Mesenchymal stem cell (in vitro differentiated cells and primary cell): ENCODE measurements at places on chromosomes 4 and X.

DNA sequence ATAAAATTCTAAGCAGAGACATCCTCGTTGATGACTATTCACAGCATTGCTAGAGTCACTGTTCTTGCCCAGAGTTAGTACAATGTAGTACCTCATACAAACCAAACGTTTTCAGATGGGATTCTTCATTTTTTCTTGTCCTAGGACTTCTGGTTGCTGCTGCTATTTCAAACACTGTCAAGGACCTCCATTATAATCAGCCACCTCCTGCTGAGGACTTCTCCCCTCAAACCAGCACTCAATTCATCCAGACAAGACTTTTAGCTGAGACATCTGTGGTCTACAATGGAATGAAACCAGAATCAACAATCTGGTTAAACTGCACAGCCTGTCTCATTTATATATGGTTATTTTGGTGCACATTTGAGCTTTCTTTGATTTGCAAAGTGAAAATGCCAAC is 1008.8 kb downstream of the STPG2 start:
- no peak for DNase-seq

DNA sequence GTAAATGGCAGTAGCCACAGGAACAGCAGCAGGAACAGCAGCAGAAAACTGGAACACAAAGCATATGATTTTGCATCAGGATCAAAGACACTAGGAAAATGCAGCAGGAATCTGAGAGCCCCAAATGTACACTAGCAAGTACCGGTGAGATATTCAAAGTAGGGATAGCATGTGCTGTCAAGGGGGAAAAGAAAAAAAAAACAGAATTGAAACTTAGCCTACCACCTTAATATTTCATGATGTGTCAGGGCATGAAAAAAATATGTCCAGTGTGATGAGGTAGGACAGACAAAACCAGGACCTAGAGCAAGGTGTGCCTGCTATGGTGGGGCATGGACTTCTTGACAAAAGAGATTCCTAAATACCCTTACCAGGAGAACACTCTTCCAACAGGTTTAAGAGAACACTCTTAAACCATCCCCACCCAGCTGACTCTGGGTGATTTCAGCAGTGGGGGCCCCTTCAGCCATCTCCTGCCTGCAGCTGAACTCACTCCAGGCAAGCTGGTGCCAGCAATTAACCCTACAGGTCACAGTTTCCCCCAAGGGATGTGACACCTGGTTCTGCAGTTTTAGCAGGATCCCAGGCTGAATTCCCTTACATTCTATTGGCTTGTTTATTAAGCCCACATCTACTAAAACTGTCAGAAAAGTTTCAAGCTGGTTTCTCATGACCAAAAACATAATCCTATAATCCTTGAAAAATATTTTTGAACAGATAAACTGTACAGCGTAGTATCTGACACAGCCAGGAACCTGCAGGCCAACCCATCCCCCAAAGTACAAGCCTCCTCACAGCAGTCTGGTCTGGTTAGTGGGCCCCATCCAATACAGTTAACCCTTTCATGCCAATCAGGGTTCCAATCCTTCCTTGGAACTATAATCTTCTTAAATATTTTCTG is 62.9 kb upstream of the FMR1 start:
- no peak for DNase-seq

- DNase-seq, result peak; percentile 35
Observed at GRCh38 chrX:65488495-65488894, 46.1 kb downstream of the LAS1L start.

- DNase-seq, result no peak
Observed at GRCh38 chrX:22689290-22689689, 310.5 kb upstream of the DDX53 start.

DNA sequence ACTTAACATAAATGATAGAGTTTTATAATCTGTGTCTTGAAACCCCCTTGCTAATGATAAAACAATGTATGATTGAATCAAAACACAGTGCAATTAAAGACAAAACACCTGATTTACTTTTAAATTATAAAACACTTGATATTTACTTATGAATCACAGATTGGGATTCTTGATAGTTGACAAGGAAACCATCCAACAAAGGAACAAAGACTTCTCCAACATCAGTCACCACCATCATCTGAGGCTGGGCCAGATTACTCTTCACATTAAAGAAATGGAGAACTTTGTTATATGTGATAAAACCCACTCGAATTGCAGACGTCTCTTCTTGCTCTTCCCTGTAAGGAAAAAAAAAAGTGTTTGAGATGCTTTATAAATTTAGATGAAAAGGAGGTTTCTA is 67.4 kb downstream of the METTL14 start:
- DNase-seq, result no peak

GRCh38 chr4:159508917-159509500 is 406.1 kb downstream of the RAPGEF2 start:
- DNase-seq, result no peak
